SHP77 treated with DMSO at 0.1 percent for 48 hours (cell line): ENCODE measurements at places on chromosomes 1 and 21.

- DNase-seq = no peak
Measured at GRCh38 chr1:169809370-169810095, 14.8 kb upstream of the METTL18 start.

DNA sequence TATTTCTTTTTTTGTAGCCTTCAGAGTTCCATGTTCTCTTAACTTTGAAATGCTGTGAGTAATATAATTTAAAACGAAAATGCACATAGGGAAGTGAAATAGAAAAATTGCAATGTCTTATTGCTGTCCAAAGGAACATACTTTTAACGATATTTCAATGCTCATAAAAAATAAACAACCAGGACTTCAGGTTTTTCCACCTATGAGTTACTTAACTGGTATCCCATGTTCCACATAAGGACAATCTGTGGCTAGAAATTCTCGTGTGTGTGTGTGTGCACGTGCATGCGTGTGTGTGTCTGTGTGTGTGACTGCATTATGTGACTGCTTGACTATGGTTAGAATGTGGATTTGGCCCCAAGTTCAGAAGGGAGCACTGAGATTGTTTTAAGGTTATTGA is 200.8 kb upstream of the ADGRL4 start:
- no peak for DNase-seq

- no peak for DNase-seq
Measured at GRCh38 chr1:40153073-40153770, 8.0 kb upstream of the RLF start.

- no peak for DNase-seq
Measured at GRCh38 chr1:245946905-245947304, 560.2 kb downstream of the SMYD3 start.

GRCh38 chr1:6954591-6954990 is 169.3 kb downstream of the CAMTA1 start:
- DNase-seq = no peak

GRCh38 chr1:167420510-167420909 is 97.8 kb downstream of the CD247 start:
- no peak for DNase-seq

- DNase-seq = no peak
Measured at GRCh38 chr1:17031436-17031835, 19.7 kb upstream of the ATP13A2 start.

GRCh38 chr1:111127923-111128643 is 11.8 kb downstream of the DRAM2 start:
- no peak for DNase-seq

DNA sequence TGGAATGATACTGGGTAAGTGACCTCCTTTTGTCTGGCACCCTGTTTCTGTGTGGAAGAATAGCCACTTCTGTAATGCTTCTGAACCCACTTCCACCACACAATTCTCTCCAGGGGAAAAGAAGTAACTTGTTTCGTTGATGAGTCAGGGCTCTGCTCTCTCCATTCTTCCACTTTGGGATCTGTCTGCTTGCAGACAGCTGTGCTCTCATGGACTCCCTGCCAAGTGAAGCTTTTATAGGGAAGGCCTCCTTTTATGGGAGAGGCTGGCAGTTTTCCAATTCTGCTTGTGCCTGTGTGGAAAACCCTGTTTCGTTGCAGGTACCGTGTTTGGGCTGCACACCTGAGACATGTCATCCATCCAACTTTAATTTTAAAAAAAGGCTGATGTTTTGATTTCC is 130.7 kb downstream of the GIPC2 start:
- peak; percentile 11 for DNase-seq

DNA sequence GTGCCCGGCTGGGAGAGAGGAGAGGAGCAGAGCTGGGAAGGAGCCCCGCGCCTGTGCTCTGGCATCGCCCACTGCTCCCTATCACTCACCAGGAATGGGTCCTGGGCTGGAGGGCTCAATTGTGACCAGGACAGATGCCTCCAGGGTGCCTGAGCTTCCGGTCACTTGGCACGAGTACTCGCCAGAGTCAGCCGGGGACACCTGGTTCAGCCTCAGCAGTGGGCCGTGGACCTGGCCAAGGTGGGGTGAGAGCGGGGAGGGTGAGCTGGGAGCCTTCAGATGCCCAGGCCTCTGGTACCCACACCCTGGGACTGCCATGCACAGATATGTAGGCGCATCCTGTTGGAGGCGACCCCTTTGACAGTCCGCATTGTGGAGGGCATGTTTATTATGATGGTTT is 31.1 kb downstream of the LDLRAD2 start:
- no peak for DNase-seq

- no peak for DNase-seq
Measured at GRCh38 chr1:110118636-110119396, 6.6 kb downstream of the UBL4B start.

GRCh38 chr1:40662151-40662550 is 3.3 kb downstream of the RIMS3 start:
- no peak for DNase-seq

- no peak for DNase-seq
Measured at GRCh38 chr1:58809325-58810010, 25.6 kb upstream of the JUN start.

DNA sequence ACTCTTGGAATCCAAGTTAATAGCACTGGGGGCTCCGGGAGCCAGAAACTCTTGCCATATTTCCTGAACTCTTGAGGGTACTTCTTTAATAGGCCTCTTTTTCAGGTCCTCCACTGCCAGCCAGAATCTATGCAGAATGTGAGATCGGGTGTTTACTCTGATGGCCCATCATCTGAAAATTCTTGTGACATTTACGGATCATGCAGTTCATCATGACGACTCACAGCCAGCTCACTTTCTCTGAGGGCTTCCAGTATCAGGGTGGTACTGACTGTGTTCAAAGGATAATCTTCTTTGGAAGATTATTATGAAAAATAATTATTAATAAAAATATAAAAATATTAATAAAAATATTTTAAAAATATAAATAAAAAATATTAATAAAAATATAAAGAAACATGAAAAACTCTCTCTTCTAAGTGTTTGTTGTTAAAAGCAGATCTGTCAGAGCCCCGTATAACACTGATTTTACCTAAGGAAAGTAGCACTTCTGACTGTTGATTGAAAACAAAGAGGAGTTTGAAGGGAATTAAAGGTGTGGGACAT is 194.3 kb upstream of the GREM2 start:
- DNase-seq = no peak

DNA sequence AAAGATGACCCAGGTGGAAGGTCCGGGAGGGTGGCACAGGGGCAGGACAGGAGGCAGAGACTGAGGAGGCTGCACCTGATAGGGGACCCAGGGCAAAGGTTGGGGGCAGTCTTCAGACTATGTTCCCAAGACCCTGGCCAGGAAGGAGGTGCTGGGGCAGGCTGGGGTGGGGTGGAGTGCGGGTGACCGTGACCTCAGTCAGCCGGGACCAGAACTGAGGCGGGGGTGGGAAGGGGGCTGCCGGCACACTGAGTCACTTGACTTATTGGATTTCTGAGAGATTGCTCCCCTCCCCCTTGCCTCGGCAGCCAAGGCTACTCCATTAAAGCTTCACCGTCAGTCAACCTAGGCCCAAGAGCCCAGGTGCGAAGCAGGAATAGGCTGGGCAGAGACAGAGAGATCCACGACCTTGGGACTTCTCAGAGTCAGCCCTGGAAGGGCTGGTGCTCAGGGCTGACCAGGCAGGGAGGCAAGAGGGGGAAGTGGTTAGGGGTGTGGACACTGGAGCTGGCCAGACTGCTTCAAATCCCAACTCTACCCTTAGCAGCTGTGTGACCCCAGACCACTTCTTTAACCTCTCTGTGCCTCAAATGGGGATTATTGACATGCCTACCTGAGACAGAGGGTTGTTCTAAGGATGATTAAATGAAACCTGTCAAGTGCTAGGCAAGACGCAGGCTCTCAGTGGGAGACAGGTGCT is 47.9 kb upstream of the LAPTM5 start:
- DNase-seq = no peak

DNA sequence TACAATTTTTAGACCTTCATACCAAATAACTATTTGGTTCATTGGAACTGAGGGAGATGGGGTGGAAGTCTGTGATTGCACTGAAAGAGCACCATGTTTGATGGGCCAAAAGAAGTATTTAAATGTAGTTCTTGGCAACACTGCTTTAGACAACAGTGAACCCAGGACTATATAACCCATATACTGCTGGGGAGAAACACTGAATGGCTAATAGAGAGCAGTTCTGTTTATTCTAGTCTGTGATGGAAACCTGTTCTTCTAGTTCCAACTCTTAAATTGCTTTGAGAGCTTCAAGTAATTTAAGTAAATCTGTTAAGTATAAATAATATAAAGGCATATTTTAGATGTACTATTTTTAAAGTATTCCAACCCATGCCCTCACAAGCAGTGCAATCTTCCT is 96.3 kb downstream of the NIBAN1 start:
- DNase-seq = no peak

DNA sequence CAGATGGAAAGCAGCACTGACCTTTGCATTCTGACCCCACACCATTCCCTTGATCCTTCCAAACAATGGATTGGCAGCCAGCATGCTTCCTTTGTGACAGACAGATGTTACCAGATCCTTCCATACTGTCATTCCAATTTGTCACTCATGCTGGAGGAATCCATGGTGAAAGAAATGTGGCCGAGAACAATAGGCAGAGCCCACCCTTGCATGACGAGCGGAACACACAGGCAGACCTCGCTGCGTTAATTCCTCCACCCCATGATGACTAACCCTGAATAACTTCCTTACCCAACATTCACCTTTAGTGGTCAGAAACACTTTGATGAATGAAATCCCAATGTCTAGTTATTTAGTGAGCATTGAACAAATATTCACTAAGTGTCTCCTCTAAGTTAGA is 45.1 kb downstream of the PDPN start:
- DNase-seq = no peak

DNA sequence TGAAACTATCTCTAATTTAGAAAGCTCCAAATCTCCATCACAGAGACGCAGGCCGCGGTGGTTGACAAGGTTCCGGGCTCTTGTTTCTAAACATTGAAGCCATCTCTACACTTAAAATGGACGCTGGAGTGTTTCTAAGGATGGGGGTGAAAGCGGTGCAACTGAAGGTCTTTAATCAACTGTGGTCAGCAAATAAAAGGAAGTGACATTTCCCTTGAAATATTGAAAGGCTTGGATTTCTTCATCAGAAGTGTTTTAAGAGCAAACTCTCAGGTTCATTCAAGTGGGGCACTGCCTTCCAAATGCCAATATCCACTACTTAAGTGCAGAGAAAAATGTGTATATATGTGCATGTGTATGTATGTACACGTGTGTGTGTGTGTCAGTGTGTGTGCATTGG is 117.3 kb downstream of the KAZN start:
- DNase-seq = no peak

GRCh38 chr1:146020058-146021049 is 1.2 kb downstream of the HJV start:
- DNase-seq = no peak

DNA sequence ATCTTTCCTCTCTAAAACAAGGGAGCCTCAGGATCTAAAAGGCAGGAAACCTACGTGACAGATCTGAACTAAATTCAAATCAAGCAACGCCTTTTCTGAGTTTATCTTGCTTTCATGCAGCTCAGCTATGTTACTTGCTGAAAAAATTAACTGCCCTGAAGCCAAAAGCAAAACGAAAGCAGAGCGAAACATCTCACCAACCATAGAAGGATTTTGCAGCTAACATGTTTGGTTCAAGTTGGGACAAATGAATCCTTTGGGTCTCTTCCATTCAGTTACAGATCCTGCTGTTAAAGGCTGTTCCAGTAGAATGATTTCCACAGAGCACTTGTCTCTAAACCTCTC is 482 bp downstream of the SLC2A5 start:
- no peak for DNase-seq

GRCh38 chr1:241715956-241716355 is 63.9 kb downstream of the WDR64 start:
- no peak for DNase-seq

DNA sequence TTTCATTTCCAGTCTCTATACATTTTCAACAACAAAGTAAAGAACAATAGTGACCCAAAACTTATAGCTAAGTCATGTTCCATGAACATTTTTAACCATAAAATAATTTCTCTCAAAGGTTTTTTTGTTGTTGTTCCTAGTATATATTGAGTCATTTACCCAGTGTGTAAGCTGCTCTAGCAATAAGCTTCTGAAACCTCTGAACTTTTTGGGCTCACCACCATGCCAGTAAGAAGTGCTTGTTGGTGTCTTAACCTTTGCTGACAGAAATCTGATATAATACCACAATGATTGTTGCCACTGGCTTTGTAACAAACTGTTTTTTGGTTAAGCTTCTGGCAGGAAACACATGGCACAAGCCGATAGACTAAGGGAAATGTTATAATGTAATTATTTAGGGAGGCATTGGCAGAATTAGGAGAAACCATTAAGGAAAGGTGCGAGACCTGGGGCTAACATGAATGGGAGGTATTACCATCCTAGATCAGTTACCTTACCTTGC is 52.6 kb upstream of the UBE2U start:
- DNase-seq = no peak

- DNase-seq = no peak
Measured at GRCh38 chr1:40792036-40792435, 8.4 kb downstream of the KCNQ4 start.

GRCh38 chr1:116182019-116182714 is 71.0 kb downstream of the MAB21L3 start:
- peak; percentile 4 for DNase-seq

DNA sequence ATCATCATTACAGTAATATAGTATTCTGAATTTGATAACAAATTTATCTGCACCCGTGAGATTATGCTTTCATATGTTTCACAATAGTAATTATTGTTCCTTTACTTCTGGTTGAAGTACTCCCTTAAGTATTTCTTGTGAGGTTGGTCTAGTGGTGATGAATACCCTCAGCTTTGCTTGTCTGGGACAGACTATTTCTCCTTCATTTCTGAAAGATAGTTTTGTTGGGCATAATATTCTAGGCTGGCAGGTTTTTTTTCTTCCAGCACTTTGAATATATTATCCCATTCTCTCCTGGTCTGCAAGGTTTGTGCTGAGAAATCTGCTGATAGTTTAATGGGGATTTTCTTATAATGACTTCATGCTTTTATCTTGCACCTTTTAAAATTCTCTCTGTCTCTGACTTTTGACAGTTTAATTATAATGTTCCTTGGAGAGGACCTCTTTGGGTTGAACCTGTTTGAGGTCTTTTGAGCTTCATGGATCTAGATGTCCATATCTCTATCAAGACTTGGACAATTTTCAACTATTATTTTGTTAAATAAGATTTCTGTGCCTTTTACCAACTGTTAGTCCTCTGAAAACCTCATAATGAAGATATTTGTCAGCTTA is 371.5 kb upstream of the VAMP3 start:
- no peak for DNase-seq

DNA sequence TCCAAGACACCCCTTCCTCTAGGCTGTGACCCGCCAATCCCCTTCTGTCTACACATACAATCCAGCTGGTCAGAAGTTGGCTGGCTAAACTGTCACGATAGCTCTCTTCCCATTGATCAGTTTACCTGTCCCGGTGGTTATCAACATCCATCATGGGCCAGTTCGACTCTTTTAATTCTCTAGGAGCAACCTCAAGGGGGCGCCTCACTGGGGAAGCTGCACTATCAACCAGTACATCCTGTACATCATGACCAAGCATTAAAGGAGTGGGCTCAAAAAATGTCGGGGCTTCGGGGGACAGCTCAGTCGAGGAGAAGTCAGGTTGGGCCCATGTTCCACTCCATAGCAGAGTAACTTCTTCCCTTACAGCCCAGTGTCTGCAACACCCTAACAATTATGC is 53.2 kb upstream of the B3GALNT2 start:
- no peak for DNase-seq

- no peak for DNase-seq
Measured at GRCh38 chr21:14270631-14271030, 54.7 kb downstream of the RBM11 start.

GRCh38 chr1:53869454-53870117 is 20.0 kb downstream of the YIPF1 start:
- DNase-seq = no peak

GRCh38 chr1:195158091-195158490 is 1450.1 kb downstream of the KCNT2 start:
- no peak for DNase-seq
